Hindlimb muscle (tissue), 1 donor: ENCODE measurements at places on chromosomes 3 and 15.

DNA sequence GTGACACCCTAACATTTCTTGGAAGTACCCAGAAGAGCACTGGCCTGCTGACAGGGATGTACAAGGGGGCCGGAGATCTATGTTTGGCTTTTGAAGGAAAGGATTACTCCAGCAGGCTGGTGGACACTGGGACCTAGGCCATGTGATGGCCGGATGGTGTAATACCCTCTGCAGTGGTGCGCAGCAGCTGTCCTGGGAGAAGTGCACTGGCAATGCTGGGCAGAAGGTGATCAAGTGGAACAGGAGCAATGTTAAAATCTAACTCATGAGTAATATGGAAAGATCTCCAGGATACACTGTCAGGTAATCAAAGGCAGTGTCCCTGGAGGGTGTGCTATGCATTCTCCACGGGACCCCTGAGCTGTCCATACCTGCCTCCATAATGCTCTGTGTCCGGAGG, 71.2 kb upstream of the POMGNT2 start:
- DNase-seq = no peak

DNA sequence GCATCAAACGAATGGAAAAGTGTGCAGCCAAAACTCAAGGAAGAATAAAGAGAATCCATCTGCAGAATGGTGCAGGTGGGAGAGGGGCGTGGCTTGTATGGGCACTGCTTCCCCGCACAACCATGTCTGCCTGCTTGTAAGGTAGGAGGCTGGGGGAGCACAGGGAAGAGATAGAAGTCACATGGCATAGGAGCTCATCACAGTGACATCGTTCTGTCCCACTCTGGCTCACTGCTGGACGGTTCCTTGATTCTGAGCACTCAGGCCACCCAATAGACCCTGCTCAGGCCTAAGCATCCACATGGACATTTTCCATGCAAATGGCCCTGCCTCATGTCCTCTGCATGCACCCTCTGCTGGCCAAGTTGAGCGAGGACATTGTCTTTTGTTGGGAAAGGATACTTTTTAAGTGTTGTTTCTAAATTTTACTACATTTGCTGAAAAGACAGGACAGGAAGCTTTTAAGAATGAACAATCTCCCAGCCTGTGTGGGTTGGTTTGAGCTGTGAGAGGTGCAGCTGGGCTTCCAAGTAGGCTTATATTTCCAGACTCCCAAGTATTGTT, 3.1 kb downstream of the MYLK start:
- peak; percentile 8 for DNase-seq

DNA sequence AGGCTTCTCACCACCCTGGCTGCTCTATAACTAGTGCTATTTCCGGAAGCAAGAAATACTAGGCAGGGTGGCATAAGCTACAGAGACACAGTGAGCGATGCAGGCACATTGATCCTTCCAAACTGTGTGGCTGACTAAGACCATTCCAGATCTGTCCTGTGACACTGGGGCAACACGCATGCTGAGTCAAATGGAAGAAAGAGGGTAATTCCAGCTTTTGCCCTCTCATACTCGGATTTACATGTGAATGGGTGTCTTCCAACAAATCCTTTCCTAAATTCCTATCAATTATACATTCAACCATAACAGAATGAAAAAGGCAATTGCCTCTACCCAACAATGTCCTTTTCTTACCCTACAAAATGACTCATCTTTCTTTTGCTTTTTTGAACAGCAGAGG, 5.1 kb downstream of the FSIP1 start:
- no peak for DNase-seq

DNA sequence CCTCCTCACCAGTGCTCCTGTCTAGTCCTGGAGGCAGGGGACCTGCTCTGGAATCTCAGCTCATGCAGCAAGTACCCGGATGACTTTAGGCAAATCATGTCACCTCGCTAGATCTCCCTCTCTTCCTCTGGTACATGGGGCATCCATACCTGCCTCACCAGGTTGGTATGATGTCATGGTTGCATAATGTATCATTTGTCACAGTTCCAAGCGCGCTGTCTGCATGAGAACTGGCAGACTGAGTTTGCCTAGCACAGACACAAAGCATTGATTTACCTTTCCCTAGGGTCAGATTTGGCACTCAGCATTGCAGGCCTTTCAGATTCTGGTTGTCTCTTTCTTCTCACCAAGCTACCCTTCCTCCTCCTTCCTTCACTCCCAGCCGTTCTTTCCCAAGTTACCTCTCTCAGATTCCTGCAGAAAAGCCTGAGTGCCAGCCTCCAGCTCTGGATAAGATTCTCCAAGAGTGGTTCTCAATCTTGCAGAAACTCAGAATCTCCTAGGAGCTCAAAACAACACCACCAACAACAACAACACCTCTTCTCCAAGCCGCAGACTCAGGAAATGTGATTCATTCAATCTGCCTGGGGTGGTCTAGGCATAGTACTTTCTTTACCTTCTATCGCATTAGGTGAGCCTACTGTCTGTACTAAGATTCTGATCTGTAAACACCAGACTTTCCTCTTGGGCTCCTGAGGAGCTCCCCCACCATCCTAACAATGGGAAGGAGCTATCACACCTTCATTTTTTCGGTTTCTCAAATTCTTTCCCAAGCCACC, 29.5 kb downstream of the FAM43A start:
- no peak for DNase-seq

GRCh38 chr15:57356178-57356577, 20.1 kb upstream of the CGNL1 start:
- DNase-seq = no peak

- DNase-seq = no peak
Measured at GRCh38 chr3:171955598-171955997, 83.8 kb upstream of the FNDC3B start.

DNA sequence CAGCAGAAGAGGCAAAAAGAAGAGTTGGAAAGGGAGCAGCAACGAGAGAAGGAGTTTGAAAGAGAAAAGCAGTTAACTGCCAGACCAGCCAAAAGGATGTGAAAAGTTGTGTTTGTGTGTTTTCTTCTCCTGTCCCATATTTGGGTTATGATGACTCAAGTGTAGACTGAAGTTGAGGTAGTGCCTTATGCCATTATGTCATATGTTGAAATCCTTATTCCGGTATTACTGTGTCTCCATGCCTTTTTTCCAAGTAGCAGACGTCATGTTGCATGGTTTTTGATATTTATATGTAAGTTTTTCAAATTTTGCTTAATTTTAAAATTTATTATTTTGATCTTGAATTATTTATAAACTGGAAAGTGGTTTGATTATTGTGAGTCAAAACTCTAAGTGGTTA, 19.2 kb downstream of the BLOC1S6 start:
- DNase-seq = no peak

DNA sequence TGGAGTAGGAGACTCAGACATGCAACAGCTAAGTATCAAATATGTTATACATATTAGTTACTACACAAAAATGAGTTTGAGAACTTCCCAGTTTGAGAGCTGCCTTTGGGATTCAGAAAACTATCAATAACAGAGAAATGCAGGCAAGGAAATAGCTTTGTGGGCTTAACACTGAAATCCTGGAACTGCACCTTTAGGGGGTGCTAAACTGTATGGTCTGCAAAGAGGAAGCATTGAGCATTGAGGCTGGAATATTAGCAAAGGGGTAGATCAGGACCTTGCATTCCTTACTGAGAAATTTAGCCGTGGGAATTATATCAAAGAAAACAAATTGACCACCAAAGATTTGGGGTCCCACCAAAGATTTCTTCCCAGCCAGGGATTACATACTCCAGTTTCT, 580.0 kb downstream of the ZNF385D start:
- no peak for DNase-seq

DNA sequence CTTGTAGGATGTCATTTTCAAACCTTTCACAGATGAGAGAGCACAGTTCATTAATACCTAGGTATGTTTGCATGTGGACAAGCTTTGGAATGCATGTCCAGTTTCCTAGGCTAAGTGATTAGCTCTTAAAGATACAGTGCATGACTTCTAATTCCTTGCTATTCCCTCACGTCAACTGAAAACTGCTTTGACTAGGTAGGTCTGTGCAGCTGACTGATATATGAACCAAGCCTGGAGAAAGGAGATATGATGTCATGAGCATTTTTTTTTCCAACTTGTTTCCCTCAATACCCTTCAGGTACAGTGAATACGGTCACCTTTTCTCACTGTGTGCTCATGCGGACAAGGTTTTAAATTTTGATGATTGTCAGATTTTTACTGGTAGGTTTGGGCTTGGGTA, 41.6 kb upstream of the TASOR start:
- no peak for DNase-seq

GRCh38 chr15:40843885-40844695, at the start of gene SPINT1:
Gene SPINT1, plus strand, starts transcription at chr15:40844048. Its CDS starts 507 bp downstream, at chr15:40844555.
- DNase-seq = no peak

- DNase-seq = no peak
Measured at GRCh38 chr3:119627461-119627860, 29.8 kb downstream of the PLA1A start.

DNA sequence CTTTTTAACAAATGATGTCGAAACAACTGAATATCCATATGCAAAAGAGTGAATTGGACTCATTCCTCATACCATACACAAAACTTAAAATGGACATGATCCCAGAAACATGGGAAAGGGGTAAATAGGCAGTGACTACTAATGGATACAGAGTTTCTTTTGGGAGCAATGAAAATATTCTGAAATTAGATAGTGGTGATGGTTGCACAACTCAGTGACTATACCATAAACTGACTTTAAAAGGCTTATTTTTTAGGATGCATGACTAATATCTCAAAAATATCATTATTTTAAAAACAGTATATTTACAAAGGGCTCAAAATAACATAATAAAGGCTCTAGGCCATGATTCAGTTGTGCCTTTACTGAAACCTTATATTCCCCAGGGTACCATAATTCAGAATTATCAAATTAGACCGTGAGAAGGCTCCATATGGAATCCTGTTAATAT, 16.3 kb upstream of the ATP13A3 start:
- no peak for DNase-seq

- DNase-seq = no peak
Measured at GRCh38 chr15:78879517-78880241, 7.0 kb downstream of the MORF4L1 start.

DNA sequence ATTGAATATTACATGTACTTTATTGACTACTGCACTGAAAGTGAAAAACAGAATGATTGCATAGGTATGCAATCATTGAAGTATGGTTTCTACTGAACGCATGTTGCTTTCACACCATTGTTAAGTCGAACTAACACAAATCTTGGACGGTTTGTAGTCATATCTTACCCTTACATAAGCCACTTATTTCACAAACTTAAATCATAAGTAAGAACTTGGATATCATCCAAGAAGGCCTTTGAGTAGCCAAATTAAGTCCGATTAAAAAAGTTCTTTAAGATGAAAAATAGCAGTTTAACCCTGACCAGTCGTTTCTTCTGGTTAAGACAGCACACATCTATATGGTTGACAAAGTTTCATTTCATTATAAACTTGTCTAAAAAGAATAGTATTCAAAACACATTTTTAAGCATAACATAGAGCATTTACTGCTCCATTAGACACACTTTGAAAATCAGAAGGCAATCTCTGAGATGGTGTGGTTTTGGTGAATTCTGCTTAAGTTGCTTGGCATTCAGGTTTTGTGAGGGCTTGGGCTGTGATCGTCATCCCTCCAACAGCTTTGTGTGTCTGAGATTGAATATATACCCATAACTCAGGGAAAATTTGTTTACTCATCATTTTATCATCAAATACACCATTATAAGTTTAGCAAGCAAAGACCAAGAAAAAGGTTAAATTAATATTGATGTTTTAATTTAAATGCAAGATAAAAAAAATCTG, 92.2 kb downstream of the NFKBIZ start:
- DNase-seq = no peak

DNA sequence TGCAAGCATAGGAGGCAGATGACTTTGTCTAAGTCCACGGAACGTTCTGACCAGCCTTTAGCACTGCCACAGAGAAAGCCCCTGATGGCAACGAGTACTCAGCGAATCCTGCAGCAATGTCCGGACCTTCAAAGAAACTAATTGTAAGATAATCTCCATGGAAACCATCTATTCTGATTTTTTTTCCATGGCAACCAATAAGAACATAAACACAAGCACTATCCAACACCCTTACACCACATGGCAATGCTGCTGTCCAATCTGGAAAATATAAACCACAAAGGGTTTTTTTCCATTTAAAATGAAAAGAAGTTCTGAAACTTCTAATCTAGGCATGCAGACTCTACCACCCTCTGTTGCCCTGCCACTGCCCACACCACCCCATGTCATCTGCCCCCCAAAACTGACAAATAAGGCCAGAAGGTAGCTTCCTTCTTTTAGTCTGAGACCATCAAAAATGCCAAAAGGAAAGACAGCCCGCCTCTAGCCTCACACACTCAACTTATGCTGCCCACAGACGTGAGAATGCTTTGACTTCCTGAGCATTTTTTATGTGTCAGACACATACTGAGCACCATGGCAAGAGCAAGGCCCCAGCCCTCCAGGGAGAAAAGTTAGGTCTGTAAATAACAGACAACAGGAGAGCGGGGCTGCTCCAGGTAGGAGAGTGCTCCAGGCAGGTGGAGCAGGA, 44.5 kb downstream of the POC1A start:
- no peak for DNase-seq

DNA sequence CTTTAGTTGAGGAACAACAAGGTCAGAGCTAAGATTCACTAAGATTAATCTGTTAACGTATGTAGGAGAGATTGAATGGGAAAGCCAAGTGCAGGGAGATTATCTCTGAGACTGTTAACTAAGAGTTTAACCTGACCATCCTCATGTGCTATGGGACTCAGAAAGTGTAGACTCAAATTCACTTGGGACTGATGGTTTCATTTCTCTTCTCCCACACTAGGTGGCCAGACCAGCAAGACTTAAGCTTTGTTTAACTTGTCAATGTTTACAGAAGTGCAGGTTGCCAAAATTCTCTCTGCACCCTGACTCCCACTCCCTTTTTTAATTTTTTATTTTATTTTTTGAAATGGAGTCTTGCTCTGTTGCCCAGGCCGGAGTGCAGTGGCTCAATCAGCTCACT, 6.3 kb upstream of the HEXA start:
- DNase-seq = no peak

- DNase-seq = no peak
Measured at GRCh38 chr15:47206358-47206978, 510.8 kb upstream of the SEMA6D start.

DNA sequence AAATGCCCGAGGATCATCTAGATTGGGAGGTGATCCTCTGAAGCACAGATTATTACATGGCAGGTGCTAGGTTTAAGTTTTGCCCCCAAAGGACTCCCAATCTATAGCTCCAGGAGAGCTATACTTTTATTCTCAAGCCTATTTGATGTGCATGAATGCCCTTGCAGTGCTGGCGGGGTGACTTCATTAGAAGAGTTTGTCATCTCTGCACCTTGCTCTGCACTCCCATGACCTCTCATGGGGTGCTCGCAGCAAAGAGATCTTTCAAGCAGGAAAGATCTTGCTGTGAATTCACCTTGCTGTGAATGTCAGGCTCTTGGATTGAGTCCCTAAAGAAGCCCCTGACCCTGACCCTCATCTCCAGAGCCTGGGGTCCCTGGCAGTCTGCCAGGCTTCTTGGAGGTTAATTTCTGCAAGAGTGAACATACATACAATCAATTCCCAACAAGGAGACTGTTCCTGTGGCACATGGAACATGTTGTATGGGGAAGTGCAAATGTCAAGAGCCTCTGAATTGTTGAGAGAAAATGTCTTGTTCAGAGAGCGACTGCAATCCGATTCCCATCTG, 45.9 kb downstream of the FAM43A start:
- DNase-seq = no peak

GRCh38 chr3:40631341-40631995, 106.7 kb downstream of the ZNF621 start:
- DNase-seq = no peak

- DNase-seq = no peak
Measured at GRCh38 chr15:92653366-92653765, 2.2 kb downstream of the FAM174B start.

- DNase-seq = no peak
Measured at GRCh38 chr3:187040516-187041361, 98.6 kb downstream of the RPL39L start.

GRCh38 chr3:189013224-189013888, 158.4 kb upstream of the TPRG1 start:
- DNase-seq = no peak
